T follicular helper cell (primary cell): ENCODE measurements at places on chromosomes 1 and 21.

GRCh38 chr1:23168079-23168444 lies 594 bp downstream of the LUZP1 start:
- peak; percentile 16 for DNase-seq

- DNase-seq: no peak
Measured at GRCh38 chr1:214417545-214418210, 133.7 kb downstream of the PTPN14 start.

- no peak for DNase-seq
Measured at GRCh38 chr1:227072991-227073390, 132.9 kb downstream of the COQ8A start.

GRCh38 chr1:29256394-29256793 lies 20.1 kb downstream of the PTPRU start:
- DNase-seq: no peak

DNA sequence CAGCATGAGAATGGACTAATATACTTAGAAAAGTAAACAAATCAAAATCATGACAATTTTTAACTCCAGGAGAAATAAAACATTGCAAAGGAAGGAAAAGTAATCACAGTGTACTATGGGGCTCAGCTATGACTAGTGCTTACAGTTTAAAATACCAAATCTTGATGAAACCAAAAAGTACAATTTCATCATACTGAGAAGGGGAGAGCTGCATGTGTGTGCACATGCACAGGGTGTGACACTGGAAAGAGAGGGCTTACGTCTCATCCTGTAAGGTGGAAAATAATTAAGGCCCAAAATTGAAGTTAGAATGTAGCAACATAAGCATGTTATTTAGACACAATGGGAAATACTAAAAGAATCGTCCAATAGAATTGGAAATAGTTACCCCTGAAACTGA lies 64.6 kb downstream of the OMA1 start:
- no peak for DNase-seq

GRCh38 chr1:176051902-176052518 lies 155.1 kb downstream of the COP1 start:
- DNase-seq: no peak
